ENCODE measurements at places on chromosomes 2 and 18. TPM values are rescaled to one million over a fixed set of nuclear protein-coding genes. Genes with fewer than 3 reads are reported as not detected.

SLC11A1 gene
- 0.26 TPM for total RNA-seq

KIF5C gene
- total RNA-seq, result 0.26 TPM

ARHGAP25 gene
- 0.47 TPM for total RNA-seq

TMEM198 gene
- 1.3 TPM for total RNA-seq

GEN1 gene
- 3.3 TPM for total RNA-seq

ATG9A gene
- 24.3 TPM for total RNA-seq

CCT4 gene
- total RNA-seq, result 115 TPM

MYL1 gene
- total RNA-seq, result not detected

C2orf69 gene
- total RNA-seq, result 8.7 TPM

SULT1C3 gene
- total RNA-seq, result not detected

ABCG8 gene
- not detected for total RNA-seq

DLX1 gene
- total RNA-seq, result 1.4 TPM

FMNL2 gene
- 31.8 TPM for total RNA-seq

SATB2 gene
- total RNA-seq, result 42.9 TPM

CASP10 gene
- 4.7 TPM for total RNA-seq

SPC25 gene
- 1.1 TPM for total RNA-seq

CNOT9 gene
- 23.9 TPM for total RNA-seq

ADD2 gene
- not detected for total RNA-seq

RIT2 gene
- not detected for total RNA-seq

SERPINB12 gene
- total RNA-seq, result not detected

TCF4 gene
- total RNA-seq, result 57.8 TPM

ARID5A gene
- total RNA-seq, result 6.4 TPM

RAB27B gene
- total RNA-seq, result 0.52 TPM

DYNAP gene
- not detected for total RNA-seq

WDR33 gene
- total RNA-seq, result 29.5 TPM

MARCHF4 gene
- under 0.01 TPM for total RNA-seq

Data from bronchial smooth muscle cell (primary cell).